ENCODE measurements at places on chromosomes 6 and 20. TPM values are rescaled to one million over a fixed set of nuclear protein-coding genes. Genes with fewer than 3 reads are reported as not detected.
A peak's percentile ranks its signal among the peaks of the same experiment; 100 is the strongest.

Gene CDC5L
- total RNA-seq: 29.7 TPM

Gene TRIM15
- total RNA-seq: not detected

Gene LYRM4
- 35.1 TPM for total RNA-seq

Gene RBPJL
- not detected for total RNA-seq

Gene NEURL2
- total RNA-seq: 1.2 TPM

DNA sequence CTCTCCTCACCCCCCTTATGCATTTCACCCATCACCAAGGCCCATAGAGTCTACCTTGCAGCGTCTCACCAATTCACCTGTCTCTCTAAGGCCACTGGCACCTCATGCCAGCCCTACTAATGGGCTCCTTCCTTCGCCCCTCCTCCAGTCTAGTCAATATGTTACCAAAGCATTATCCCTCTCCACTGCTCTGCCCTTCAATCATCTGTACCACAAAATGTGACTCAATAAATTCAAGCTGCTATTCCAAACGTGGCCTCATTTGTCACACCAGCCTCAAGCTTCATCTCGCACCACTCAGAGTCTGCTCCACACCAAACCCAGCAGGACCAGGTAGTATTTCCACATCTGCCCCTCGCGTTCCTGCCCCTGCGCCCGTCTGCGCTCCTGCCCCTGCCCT is 21.8 kb upstream of the RPS6KA2 start:
- no peak for DNase-seq

DNA sequence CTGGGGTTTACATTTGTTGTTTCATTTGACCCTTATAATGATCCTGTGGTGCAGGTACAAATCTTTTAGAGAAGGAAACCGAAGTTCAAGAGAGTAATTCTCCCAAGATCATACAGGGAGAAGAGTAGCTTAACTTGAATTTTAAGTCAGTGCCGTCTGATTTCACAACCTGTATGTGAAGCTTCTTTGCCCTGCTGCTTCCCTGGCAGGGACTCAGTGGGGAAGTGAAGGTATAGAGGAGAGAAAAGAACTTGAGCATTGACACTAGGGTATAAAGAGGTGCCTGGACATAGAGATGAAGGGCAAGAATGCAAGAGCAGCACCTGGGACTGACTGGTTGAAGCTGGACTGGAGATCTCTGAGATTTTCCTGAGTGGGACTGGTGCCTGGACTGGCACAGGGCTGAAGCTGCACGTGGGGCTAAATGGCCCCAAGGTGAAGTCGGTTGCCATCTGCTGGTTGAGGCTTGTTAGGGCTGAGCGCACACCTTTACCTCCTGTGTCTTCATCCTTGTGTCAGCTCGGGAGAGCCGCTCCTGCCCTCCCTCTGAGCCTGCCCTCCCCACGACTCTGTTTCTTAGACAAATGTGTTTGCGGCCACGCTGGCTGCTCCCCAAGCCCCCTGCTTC is 41.8 kb downstream of the FARS2 start:
- DNase-seq: peak; percentile 75

DNA sequence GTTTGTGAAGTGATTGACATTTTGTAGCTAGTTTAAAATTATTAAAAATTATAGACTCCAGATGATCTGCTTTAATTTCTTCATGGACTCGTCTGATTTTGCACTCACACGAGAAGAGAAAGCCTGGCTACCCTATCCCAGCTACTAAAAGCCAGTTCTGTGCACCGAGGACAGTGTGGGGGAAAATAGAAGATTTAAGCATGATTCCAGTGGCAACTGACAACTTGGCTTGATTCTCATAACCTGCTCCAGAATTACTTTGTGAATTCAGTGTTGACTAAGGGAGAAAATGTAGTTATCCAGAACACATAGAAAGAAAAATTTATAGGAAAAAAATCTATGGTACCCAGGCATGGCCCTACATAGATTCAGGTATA is 88.7 kb downstream of the SNAP25 start:
- no peak for DNase-seq

GRCh38 chr6:161400671-161401070 is 126.8 kb upstream of the AGPAT4 start:
- no peak for DNase-seq

- no peak for DNase-seq
These were observed 18.5 kb downstream of the PLAGL2 start for GRCh38 chr20:32189123-32189410.

DNA sequence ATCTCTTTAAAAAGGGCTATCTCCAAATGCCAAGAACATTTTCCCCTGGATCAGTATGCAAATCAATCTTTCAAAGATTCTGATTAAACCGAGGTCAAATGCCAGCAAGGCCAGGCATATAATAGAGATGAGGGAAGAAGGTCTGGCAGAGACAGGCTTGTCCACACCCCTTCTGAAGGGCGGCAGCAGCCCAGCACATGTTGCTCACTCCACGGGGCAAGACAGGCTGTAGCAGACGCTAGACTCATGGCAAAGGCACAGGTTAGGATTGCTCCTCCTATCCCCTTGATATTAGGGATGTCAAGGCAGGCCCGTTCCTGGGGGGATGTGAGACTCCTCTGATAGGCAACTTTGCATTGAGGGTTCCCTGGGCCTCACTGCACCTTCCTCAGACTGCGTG is 104.7 kb upstream of the RIN2 start:
- no peak for DNase-seq

DNA sequence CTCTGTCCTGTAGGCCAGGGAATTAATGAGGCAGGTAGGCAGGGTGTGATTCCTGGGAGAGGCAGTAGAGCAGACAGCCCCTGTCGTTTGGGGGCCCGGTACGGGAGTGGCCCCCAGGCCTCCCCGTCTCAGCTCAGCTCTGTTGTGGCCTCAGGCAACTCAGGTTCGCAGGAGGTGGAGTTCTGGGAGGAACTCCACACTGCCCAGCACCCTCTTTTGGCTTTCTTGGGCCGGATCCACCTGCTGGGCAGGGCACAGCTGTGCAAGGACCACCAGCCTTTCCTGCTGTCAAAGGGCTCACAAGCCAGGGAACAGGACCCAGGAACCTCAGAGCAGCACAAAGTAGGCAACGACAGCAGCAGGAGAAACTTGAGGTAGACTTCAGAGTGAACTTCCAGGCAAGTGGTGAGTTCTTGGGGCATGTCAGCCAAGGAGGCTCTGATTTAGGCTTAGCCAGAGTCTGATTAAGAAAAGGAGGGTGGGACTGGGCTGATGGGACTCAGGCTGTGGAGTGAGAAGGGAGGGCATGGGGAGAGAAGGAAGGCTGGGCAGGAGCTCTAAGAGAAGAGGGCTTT is 36.9 kb downstream of the RAB44 start:
- no peak for DNase-seq

- no peak for DNase-seq
These were observed 12.6 kb downstream of the CPNE5 start for GRCh38 chr6:36826520-36827227.

- DNase-seq: no peak
These were observed 39.7 kb downstream of the LBP start for GRCh38 chr20:38386004-38386403.

GRCh38 chr20:8166730-8167129 is 34.7 kb downstream of the PLCB1 start:
- no peak for DNase-seq

DNA sequence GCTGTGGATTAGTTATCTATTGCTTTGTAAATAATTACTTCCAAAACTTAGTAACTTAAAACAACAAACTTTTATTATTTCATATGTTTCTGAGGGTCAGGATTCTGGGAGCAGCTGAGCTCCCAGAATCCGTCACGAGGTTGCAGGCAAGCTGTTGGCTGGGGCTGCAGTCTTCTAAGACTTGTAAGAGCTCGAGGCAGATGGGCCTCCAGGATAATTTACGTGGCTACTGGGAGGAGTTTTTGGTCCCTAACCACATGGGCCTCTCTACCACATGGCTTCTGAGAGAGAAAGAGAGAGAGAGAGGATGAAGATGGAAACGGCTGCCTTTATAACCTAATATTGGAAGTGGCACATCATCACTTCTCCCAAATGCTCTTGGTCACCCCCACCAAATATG is 64.9 kb upstream of the SULF2 start:
- DNase-seq: no peak

DNA sequence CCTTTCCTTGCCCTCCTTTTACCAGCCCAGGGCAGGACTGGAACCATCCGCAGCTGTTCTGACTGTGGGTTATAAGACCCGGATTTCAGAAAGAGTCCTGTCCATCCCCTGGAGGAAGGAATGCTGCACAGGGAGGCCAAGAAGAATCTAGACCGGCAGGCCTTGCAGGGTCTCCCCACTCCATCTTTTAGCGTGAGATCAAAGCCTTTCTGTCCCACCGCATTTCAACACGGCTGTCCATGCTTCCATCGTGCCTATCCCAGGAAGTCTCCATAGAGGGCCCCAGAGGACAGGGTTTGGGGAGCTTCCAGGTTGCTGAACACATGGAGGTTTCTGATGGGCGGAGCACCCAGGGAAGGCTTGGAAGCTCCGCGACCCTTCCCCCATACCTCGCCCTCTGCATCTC is 79.3 kb upstream of the AGPAT4 start:
- no peak for DNase-seq

- DNase-seq: no peak
These were observed 984 bp downstream of the TNFRSF21 start for GRCh38 chr6:47308552-47309290.

GRCh38 chr6:13924146-13924948 is 405 bp upstream of the RNF182 start:
- no peak for DNase-seq

DNA sequence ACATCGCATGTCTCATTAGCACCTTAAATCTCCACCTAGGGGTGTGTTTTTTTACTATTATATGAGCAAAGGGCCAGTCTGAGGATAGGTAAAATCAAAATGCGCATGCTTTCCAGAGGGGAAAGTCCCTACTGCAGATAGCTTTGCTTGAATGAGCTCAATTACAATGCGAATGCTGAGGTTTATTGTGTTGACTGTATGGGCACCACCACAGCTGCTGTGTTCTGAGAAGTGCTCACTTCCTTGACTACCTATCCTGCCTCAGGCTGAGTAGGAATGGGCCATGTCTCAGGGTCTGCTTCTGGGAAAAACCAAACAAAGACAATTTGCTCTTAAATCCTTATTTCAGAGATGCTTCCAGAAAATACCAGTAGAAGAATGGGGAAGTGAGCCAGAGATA is 36.6 kb downstream of the MOCS1 start:
- no peak for DNase-seq

DNA sequence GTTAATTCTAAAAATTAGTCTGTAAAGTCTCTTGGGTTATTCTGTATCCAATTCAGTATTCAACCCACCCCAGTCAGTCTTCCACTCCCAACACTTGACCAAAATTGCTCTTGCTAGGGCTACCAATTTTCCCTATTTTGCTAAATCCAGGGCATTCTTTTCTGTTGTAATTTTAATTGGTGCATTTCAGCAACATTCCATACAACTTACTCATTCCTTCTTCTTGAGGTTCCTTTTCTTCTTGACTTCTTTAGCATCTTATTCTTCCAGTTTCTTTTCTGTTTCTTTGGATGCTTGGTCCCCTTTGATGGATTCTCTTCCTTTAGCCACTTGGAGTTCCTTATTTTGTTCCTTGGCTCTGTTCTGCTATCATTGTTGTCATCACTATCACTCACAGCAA is 11.2 kb upstream of the GRM1 start:
- DNase-seq: peak; percentile 9

DNA sequence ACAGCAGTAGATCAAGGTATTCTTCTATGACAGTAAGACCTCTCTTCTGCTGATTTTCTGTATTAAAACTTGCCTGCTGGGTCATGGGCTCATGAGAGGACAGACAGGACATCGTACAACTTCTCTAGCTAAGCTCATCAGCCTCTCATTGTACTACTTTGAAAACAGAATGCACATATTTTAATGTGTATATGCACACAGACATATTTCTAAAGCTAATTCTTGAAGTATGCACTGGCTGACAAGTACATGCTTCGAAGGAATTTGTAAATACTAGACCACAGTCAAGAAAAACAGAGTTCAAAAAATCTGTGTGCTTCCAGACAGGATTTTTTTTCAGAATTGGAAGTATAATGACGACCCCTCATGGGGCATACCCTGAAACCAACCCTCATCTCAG is 81.7 kb upstream of the CD83 start:
- DNase-seq: no peak

GRCh38 chr6:152404936-152405595 is 232.1 kb downstream of the SYNE1 start:
- DNase-seq: no peak

DNA sequence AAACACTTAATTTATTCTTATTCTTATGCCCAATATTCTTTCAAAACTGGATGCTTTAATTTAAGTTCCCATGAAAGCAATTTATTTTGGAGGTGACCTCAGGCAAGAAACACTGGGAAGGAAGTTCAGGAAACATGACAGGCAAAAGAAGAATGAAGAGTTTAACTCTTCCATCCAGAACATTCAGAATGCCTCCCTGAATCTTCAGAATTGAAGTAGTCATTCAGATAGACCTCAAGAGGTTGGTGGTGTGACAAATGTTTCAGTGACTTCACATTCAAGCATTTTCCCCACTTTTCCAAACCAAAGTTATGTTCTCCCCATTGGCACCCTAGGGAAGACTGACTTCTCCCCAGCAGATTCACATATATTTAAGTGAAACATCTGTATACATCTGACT is 110.5 kb downstream of the HAO1 start:
- DNase-seq: no peak

- no peak for DNase-seq
These were observed 43.7 kb downstream of the PYGB start for GRCh38 chr20:25291432-25292133.

DNA sequence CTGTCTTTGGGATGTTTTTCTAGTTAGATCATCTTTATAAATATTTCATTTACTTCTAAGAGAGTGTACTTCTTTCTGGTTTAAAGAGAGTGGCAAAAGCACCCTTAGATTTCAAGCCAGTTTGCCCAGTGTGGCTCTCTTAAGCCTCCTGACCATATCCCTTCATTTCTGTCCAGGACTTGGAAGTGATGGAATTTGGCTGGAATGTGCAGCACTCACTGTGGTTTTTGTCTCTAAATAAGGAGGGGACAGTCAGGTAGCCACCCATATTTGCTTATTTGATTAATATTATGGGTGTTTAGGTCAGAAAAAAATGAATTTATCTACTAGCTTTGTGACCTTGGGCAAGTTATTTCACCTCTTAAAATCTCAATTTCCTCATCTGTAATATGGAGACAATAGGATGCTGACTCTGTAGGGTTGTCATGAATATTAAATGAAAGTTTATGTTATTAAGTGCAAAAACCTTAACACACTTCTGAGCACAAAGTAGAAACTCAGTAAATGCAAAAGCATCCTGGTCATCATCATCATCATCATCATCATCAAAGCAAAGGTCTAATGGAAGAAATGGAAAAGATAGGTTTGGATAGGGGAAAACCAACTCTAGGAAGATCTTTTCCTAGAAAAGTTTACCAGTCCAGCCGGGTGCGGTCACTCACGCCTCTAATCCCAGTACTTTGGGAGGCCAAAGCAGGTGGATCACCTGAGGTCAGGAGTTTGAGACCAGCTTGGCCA is 3.1 kb downstream of the CRYBG1 start:
- DNase-seq: no peak

DNA sequence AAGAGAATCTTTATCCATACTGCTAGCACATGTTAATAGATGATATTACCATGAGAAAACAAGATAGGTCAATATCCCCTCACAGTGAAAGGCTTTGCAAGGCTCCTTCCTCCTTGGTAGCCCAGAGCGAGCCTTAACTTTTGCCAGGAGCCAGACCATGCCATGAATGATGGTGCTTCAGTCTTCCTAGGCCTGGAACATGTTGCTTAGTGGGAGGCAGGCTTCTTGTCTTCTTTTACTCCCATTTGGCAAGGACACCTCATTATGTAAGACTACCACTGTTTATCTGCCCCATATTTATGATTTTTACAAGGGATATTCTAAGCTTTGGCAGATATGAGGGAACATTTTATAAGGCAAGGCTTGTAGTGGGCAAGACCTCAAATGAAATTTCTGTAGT is 90.8 kb downstream of the GJA1 start:
- DNase-seq: no peak

- DNase-seq: no peak
These were observed 14.2 kb downstream of the EEF1E1 start for GRCh38 chr6:8087870-8088754.

Data from foreskin keratinocyte (primary cell).